Activated naive CD8-positive, alpha-beta T cell treated with anti-CD3 and anti-CD28 coated beads, Interleukin-2, amount 50 U/mL, for 24 hours (primary cell): ENCODE measurements at places on chromosomes 2 and 18.

DNA sequence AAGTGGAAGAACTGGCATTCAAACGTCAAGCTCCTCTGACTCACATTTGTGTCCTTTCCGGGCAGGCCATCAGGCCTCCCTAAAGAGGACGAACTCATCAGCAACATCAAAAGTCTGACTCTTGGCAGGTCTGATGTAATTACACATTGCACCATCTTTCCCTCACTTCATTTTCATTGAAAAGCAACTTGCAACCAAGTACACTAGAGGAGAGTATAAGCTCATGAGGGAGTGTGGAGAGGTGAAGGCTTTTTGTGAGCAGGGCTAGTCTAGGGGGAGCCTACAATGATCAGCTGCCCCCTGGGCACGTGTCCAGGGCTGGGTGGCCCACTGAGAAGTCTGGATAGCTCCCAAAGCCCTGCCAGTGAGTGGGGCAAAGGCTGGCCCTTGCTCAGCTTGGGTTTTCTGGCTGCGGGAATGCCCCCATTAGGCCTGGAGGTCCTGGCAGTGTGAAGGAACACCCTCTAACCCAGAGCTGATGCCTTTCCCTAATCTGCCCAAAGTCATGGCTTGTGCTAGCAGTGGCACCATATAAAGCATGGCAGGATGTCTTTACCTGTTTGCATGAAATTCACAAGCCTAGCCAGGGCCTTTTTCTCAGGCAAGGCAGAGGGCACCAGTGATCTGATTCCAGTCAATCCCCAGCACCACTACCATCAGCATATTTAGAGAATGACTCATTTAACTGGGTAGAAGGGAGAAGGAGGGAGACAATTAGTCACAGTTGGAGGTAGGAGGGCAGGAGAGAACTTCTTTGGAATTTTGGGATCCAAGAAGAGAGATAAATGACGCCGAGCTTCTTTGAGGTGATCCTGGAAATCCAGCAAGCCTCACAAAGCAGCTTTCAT is 8.5 kb upstream of the DAW1 start:
- DNase-seq: no peak
- H3K27me3 ChIP-seq: peaks cover 6% of the 10 kb centered on the region
- no peak overlapping the region for H3K4me3 ChIP-seq
- no peak overlapping the region for H3K27ac ChIP-seq
- peaks cover 4% of the 10 kb centered on the region for H3K4me1 ChIP-seq

- H3K27me3 ChIP-seq: no peaks in the 10 kb centered on the region
- peaks cover 80% of the 10 kb centered on the region for H3K4me1 ChIP-seq
- no peak for DNase-seq
- H3K36me3 ChIP-seq: peaks cover 14% of the 10 kb centered on the region
- peak overlapping the region; percentile 96 for H3K27ac ChIP-seq
- no peak overlapping the region for H3K4me3 ChIP-seq
These were observed 41.5 kb downstream of the ODC1 start for GRCh38 chr2:10406491-10407188.

DNA sequence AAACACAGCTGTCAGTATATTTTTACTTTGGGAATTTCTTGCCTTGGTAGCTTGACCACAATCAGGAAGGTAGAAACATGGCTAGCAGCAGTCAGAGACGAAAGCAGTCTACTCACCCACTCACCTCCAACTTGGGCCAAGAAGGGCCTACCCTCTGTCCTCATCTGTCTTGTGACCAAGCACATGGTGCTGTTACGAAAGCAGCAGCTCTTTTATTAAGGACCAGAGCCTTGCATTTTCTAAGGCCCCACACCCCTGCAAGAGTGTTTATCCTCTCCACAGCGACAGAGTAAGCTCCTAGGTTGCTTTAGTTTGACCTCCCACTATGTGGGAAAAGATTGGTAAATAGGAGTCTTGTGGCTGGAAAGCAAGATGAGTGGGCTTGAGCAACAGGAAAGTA is 31.3 kb upstream of the MSTN start:
- no peaks in the 10 kb centered on the region for H3K4me1 ChIP-seq
- H3K4me3 ChIP-seq: no peak overlapping the region
- no peaks in the 10 kb centered on the region for H3K27me3 ChIP-seq

- H3K27me3 ChIP-seq: no peaks in the 10 kb centered on the region
- H3K4me1 ChIP-seq: peaks cover 52% of the 10 kb centered on the region
- H3K4me3 ChIP-seq: no peak overlapping the region
- H3K27ac ChIP-seq: peak overlapping the region; percentile 81
- H3K36me3 ChIP-seq: peaks cover 8% of the 10 kb centered on the region
- DNase-seq: no peak
These were observed 12.9 kb downstream of the PLEKHM3 start for GRCh38 chr2:208012449-208012848.

DNA sequence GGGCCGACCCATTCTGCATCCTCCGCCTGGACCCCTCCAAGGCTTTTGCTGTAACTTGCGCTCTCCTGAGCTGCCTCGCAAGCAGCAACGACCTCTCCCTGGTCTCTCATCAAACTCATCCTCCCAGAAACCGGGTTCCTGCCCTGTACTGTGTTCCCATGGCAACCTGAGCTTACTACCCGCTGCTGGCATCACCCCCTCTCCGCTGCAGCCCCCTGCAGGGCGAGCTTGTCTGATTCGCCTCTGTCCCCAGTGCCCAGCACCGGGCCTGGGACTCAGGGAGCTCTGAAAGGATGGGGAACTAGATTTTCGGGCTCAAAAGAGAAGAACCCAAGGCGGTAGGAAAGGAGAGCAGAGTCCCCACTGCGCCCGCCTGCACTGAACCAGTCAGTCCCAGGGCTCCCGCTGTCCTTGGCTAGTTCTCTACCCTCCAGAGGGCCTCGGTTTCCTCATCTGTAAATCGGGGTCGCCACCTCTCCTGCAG is 463 bp downstream of the HS1BP3 start:
- no peaks in the 10 kb centered on the region for H3K27me3 ChIP-seq
- H3K4me3 ChIP-seq: peak overlapping the region; percentile 81
- H3K36me3 ChIP-seq: no peaks in the 10 kb centered on the region

GRCh38 chr18:51936115-51936514 is 403.9 kb upstream of the DCC start:
- no peak overlapping the region for H3K4me3 ChIP-seq
- DNase-seq: no peak

GRCh38 chr2:145771525-145771924 is 1251.6 kb upstream of the ZEB2 start:
- H3K4me3 ChIP-seq: no peak overlapping the region
- DNase-seq: no peak
- no peaks in the 10 kb centered on the region for H3K4me1 ChIP-seq

- H3K4me1 ChIP-seq: no peaks in the 10 kb centered on the region
- peaks cover 5% of the 10 kb centered on the region for H3K27me3 ChIP-seq
- DNase-seq: no peak
- H3K36me3 ChIP-seq: no peaks in the 10 kb centered on the region
- H3K4me3 ChIP-seq: no peak overlapping the region
These were observed 171.9 kb downstream of the FMNL2 start for GRCh38 chr2:152506843-152507242.

GRCh38 chr18:76955524-76956170 is 133.3 kb downstream of the ZNF236 start:
- no peak for DNase-seq
- H3K4me3 ChIP-seq: no peak overlapping the region
- no peaks in the 10 kb centered on the region for H3K4me1 ChIP-seq
- no peaks in the 10 kb centered on the region for H3K27me3 ChIP-seq
- H3K36me3 ChIP-seq: peaks cover 27% of the 10 kb centered on the region

- DNase-seq: no peak
- H3K4me3 ChIP-seq: no peak overlapping the region
- H3K27me3 ChIP-seq: no peaks in the 10 kb centered on the region
- H3K4me1 ChIP-seq: peaks cover 2% of the 10 kb centered on the region
- no peak overlapping the region for H3K27ac ChIP-seq
- peaks cover 41% of the 10 kb centered on the region for H3K36me3 ChIP-seq
These were observed 33.0 kb downstream of the LANCL1 start for GRCh38 chr2:210443527-210443926.

DNA sequence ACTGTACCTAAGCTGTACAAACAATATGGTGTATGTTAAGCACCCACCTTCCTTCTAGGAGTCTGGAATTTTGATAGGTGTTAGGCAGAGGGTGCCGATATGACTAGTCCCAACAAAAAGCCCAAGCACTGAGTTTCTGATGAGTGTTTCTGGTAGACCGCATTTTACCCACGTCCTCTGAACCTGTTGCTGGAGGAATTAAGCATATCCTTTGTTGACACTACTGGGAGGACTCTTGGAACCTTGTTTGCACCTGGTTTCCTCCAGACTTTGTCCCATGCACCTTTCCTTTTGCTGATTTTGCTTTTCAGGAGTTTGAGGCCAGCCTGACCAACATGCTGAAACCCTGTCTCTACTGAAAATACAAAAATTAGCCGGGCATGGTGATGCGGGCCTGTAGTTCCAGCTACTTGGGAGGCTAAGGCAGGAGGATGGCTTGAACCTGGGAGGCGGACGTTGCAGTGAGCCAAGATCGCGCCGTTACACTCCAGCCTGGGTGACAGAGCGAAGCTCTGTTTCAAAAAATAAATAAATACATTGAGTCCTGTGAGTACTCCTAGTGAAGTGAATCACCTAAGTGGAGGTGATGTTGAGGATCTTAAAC is 11.4 kb upstream of the SPAST start:
- H3K27ac ChIP-seq: no peak overlapping the region
- H3K4me3 ChIP-seq: no peak overlapping the region
- no peak for DNase-seq

DNA sequence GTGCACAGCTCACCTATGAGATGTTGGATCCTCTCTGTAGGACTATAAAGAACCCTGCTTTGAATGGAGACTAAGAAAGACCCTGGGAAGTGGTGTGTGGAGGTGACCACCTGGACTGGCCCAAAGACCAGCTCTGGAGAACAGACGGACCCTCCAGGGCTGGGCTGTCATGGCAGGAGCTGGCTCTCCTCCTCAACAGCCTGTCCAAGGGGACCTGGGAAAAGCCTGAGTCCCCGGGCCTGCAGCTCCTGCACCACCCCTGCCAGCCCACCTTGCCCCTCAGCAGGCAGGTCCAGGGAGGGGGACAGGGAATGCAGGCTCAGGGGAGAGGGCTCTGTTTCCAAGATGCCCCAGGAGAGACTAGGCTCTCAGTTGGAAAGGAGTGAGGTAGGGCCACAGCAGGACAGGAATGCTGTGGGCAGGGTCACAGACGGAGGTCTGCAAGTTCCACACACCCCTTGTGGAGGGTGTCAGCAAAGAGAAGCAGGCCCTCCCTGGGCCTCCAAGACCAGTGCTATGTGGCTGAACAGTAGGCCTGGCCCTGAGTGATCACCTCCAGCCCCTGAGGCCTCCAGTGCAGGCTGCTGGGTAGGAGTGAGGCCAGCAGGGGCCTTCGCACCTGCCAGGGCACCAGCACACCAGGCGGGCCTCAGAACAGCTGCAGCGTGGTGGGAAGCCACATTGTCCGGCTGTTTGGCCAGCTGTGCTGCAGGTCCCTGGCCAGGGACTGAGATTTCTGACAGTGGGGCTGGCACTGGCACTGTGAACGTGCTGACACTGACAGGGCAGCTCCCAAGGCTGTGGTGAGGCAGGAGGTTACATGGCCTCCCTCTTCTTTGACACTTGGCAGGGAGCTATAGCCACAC is 86.4 kb upstream of the OTOS start:
- peaks cover 25% of the 10 kb centered on the region for H3K27me3 ChIP-seq
- H3K36me3 ChIP-seq: peaks cover 2% of the 10 kb centered on the region
- H3K4me1 ChIP-seq: no peaks in the 10 kb centered on the region
- no peak overlapping the region for H3K27ac ChIP-seq
- no peak for DNase-seq
- H3K4me3 ChIP-seq: no peak overlapping the region

DNA sequence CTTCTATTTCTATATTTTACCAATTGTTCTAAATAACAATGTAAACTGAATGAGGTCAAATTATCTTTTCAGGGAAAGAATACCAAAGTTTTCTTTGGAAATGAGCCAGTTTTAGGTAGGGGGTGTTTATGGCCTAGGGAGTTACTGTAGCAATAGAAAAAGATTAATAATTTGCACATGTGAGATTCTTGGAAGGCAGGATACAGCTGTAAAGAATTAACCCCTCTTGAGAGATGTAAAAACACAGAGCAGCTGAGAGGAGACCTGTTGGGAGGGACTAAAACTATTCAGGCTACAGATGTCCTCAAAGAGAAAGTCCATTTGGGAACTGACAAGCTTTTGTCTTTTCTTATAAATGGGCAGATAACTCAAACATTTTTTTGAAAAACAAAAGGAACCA is 182.2 kb downstream of the FIGN start:
- H3K4me1 ChIP-seq: no peaks in the 10 kb centered on the region
- no peak overlapping the region for H3K27ac ChIP-seq
- no peak overlapping the region for H3K4me3 ChIP-seq
- H3K27me3 ChIP-seq: no peaks in the 10 kb centered on the region
- no peaks in the 10 kb centered on the region for H3K36me3 ChIP-seq
- no peak for DNase-seq

- H3K27me3 ChIP-seq: no peaks in the 10 kb centered on the region
- H3K4me1 ChIP-seq: no peaks in the 10 kb centered on the region
- peaks cover 17% of the 10 kb centered on the region for H3K36me3 ChIP-seq
- H3K27ac ChIP-seq: no peak overlapping the region
- no peak for DNase-seq
These were observed 271.5 kb downstream of the EXOC6B start for GRCh38 chr2:72554381-72554780.

DNA sequence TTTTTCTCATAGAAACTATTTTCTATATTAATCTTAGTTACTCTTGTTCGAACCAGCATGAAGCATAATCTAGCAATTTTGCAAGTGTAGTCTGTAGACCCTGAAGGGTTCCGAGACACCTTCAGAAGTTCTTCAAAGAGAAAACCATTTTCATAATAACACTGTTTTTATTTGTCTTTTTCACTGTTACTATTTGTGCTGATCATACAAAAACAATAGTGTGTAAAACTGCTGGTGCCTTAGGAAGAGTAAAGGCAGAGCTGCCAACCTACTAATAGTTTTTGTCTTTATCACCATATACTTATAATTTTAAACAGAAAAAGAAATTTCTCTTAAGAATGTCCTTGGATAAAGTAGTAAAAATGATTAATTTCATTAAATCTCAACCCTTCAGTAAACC is 218.9 kb downstream of the ZNF385B start:
- no peaks in the 10 kb centered on the region for H3K4me1 ChIP-seq
- DNase-seq: no peak
- no peaks in the 10 kb centered on the region for H3K27me3 ChIP-seq
- H3K27ac ChIP-seq: no peak overlapping the region
- H3K36me3 ChIP-seq: no peaks in the 10 kb centered on the region
- no peak overlapping the region for H3K4me3 ChIP-seq

DNA sequence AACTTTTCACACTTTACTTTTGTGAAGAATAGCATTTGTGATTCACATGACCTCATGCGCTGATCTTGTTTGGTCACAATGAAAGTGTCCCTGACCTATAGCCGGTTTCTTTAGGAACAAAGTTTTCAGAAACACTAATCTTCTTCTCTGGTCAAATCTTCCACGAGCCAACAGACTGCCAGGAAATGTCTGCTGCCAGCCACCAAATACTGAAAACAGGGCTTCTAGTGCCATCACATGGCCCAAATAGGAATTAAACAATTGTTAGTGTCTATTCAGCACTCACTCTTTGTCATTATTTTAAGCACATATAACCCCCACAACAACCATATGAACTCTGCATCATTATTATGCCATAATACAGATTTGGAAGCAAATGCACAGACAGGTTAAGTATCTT is 286.5 kb upstream of the SYT4 start:
- peaks cover 4% of the 10 kb centered on the region for H3K27me3 ChIP-seq
- no peak overlapping the region for H3K4me3 ChIP-seq
- H3K36me3 ChIP-seq: no peaks in the 10 kb centered on the region
